ENCODE measurements at places on chromosomes 12 and 14.
A peak's percentile ranks its signal among the peaks of the same experiment; 100 is the strongest.

DNA sequence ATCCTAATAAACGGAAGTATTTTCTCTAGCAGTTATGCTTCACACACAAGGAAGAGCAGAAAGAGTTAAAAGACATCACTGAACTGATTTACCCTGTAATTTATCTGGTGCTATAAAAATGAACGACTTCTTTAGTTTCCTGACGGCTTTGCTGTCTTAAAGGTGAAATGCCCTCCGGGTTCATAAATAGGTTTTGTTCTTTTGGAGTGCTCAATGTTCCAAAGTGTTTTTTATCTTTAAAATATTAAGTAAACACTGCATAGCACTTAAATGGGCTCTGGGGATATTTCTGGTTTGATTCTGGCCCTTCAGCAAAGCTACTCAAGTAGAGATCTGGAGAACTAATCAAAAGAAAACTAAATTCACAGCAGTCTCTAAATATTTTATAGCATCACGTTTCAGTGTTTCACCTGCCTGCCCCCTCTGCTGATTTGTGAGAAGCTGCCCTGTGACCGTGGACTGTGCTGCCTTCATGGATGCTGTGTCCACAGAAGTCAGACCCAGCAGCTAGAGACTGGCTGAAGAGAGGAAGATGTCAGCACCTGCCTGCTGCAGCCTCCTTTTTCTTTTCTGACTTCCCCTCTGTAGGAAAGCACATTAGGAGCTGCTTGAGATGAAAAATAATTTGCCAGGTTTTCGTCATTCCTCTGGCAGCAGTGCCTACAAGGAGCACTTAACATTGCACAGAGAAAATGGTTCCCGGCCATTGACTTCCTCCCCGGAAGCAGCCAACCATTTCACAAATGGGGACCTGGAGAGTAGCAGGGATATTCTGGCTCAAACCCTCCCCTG, 205.1 kb upstream of the FSCB start:
- no peak for DNase-seq

GRCh38 chr14:67820428-67820971, 921 bp downstream of the RAD51B start:
- DNase-seq, result no peak

GRCh38 chr14:61973981-61974380, 211.8 kb downstream of the SNAPC1 start:
- DNase-seq, result no peak

DNA sequence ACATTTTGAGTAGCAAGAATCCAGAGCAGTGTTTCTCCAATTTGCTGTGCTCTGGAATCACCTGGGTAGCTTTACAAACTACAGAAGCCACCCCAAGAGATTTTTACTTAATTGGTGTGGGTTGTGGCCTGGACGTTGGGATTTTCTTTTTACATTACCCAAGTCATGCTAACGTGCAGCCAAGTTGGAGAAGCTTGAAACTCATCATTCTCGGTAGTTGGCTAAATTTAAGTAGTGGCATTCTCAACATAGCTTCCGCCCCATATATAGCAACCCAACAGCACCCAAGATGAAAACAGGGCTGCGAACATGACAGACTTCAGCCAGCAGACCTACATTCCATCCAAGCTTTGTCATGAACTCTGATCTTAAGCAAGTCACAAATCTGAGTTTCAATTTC, 25.0 kb downstream of the DAD1 start:
- no peak for DNase-seq

- peak; percentile 15 for DNase-seq
Observed at GRCh38 chr14:20631023-20631879, 10.2 kb downstream of the OR6S1 start.

- DNase-seq, result no peak
Observed at GRCh38 chr14:56137849-56138248, 19.6 kb downstream of the PELI2 start.

GRCh38 chr12:121611306-121611705, 15.0 kb upstream of the ORAI1 start:
- DNase-seq, result no peak

- DNase-seq, result no peak
Observed at GRCh38 chr14:72315714-72316113, 383.5 kb downstream of the RGS6 start.

GRCh38 chr12:9331218-9331626, 123.0 kb upstream of the PZP start:
- DNase-seq, result peak; percentile 70

DNA sequence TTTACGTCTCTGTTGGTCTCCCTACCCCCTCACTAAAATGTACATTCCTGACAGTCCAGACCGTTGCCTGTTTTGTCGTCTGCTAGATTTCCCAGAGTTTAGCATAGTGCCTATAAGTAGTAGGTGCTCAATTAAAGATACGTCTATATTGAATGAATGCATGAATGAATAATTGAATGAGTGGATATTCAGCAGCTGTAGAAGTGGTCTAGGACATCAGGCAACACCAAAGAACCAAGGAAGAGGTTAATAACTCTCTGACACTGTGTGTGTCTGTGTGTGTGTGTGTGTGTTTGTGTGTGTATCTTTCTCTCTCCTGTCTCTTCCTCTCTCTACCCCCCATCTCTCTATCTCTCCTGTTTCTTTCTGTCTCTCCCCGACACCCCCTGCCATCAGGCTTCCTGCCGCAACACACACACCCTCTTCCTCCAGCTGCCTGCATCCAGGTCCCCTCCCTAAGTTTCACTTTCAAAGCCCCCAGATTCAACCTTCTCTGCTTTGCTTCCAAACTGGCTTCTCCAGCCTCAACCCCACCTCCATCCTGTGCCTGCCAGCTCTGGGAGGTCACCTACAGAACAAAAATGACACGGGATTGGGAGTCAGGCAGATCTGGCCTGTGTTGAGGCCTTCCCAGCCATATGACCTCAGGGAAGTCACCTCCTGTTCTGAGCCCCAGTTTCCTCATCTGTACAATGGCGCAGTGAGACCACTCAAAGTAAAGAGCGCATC, 119.9 kb upstream of the NCOR2 start:
- DNase-seq, result no peak

DNA sequence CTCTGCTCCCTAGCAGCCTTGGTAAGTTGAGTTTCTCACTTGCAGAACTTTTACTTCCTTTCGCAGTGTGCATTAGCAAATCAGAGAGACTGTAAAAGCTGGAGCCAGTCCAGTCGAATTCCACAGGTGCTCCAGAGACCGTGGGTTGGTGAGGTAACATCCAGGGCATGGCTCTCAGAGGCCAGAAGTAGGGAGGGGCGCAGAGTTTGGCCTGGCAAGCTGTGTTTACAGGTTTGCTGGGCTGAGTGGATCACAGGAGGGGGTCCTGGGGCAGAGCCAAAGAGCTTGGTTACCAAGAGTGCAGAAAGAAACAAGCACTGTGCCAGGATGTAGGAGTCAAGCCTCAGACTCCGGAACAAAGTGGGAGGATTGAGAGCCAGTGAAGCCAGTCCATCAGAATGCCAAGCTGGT, 10.2 kb upstream of the BHLHE41 start:
- no peak for DNase-seq
